ENCODE measurements at places on chromosomes 16 and 17.
A peak's percentile ranks its signal among the peaks of the same experiment; 100 is the strongest.

DNA sequence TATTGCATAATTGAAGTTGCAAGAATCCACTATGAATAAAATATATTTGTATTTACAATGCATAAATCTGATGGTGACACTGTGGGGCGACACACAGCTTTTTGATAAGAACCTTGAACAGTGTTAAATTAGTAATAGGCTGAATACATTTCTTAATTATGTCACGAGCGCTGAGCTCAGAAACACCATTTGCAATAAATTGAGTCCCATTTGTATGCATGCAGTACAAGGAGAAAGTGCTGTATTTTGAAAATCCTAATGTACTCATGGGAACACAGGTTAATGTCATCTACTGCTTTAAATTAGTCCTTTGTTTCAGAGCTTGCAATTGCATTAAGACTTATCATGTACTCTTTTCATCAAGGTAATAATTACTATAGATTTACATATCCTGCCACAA, 579.5 kb downstream of the RBFOX1 start:
- no peak for DNase-seq

DNA sequence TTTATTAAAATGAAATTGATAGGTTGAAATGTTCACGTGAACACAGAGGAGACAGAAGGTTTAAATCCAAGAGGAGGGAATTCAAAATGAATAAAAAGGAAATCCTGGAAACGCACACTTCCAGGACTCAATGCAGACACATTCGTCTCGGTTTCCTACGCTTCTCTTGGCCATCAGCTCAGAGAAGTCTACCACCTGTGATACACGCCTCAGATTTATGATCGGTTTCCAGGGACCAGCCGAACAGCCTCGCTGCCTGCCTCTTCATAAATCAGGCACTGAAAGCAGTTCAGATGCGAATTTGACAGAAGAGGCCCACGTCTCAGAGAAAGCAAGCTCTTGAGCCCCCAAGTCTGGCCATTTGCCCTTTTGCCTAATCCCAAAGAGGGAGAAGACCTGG, 125.5 kb upstream of the IRX3 start:
- DNase-seq: no peak

GRCh38 chr17:80625627-80626026, 81.0 kb downstream of the RPTOR start:
- no peak for DNase-seq

- DNase-seq: no peak
Observed at GRCh38 chr16:66878067-66878466, 2.2 kb upstream of the PDP2 start.

GRCh38 chr16:49409121-49409520, 35.5 kb downstream of the C16orf78 start:
- DNase-seq: no peak

GRCh38 chr16:70430667-70431536, 8.0 kb downstream of the ST3GAL2 start:
- no peak for DNase-seq

DNA sequence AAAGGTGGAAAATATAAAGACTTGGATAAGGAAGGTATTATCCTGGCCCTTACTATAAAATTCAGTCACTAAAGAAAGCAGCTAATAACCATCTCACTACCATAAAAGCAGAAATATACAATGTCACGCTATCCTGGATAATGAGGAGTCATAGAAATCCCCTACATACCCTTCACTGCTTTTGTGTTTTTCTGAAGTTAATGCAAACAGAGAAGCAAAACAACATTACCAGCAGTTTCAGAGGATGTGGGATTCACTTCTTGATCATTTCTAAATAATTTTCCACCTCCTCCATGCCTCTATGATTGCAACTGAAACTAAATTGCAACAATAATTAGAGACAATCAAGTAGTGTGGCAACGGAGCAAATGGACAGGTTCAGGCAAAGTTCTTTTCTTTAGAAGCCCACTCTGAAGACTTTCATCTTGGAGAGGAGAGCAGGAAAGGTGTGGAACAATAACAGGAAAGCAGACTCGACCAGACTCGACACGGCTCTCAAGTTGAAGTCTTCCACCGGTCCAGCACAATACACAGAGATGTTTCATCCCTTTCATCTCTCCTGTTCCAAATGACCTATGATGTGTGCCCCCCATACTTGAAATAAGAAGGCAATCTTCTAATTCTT, 10.2 kb downstream of the CYTH1 start:
- DNase-seq: no peak

DNA sequence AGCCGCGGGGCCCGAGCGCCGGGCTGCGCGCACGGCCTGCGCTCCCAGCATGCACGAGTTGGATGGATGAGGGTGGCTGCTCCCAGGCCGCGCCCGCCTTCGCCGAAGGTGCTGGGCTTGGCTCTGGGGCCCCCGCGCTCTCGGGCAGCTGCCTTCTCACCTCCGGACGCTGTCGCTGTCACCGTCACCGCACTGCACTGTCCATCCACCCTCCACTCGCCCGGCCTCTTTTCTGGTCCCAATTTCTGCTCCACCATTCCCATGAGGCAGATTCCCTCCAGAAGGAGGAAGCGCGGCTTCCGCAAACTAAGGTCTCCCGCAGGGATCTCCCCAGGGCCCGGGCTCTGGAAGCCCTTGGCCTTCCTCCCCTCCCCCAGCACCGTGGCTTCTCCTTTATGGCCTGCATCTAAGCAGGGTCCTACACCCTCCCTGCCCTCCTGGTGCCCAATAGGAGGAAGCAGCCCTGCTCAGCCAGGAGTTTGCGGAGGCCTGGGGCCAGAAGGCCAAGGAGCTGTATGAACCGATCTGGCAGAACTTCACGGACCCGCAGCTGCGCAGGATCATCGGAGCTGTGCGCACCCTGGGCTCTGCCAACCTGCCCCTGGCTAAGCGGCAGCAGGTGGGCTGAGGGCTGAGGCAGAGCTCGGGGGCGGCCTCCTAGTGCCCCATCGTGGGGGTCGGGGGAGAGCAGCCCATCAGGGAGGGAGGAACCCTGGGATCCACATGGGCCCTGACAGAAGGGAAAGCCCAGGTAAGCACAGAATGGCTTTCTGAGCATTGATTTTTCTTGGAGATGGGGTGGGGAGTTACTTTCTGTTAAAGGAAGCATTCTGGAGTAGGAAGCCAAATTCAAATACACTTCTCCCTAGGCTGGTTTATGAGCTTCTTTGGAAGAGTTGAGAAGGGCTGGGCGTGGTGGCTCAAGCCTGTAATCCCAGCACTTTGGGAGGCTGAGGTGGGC, 899 bp downstream of the ACE start:
- DNase-seq: no peak

DNA sequence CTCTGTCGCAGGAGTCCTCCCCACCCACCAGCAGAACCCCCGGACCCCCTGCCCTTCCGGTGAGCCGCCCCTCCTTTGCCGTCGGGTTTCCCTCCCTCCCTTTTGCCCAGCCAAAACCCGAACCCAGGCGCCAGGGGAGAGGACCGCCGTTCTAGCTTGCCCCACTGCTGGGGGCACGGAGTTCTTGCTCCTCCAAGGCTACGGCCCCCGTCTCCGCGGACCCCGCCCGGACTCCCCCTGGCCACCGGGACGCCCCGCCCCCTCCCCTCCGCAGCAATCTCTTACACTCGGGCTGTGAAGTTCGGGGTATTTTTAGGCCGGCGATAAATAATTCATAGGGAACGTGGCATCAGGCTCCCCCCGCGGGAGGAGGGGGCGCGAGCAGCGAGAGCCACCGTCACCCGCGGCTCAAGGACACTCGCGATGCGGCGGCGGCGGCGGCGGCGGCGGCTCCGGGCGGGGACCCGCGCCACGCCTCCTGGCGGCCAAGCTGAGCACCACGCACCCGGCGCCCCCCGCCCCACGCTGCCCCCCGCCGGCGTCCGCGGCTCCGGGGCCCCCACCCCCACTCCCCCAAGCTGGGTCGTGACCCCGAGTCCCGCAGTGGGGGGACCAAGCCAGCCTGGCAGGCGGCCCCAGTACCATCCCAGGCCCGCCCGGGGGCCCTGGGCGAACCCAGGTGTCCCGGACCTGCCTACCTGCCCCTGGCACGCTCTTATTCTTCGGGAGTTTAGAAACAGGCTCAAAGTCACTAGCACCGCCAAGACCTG, at the start of gene GRIN2C:
GRIN2C (minus strand) TSS at position 427 of the 770 bp plus-strand sequence. CDS start 4,793 bp downstream, outside the sequence.
- no peak for DNase-seq

- no peak for DNase-seq
Observed at GRCh38 chr16:22099256-22099975, 7.1 kb downstream of the VWA3A start.

- DNase-seq: no peak
Observed at GRCh38 chr17:57138956-57139576, 54.0 kb downstream of the AKAP1 start.

- DNase-seq: no peak
Observed at GRCh38 chr17:63402431-63403212, 43.5 kb downstream of the CYB561 start.

- DNase-seq: no peak
Observed at GRCh38 chr17:41678907-41679739, 9.6 kb upstream of the EIF1 start.

GRCh38 chr16:73527187-73527586, 479.3 kb upstream of the ZFHX3 start:
- DNase-seq: peak; percentile 3

Measured in NCI-H1930 (cell line).